ENCODE measurements at places on chromosomes 3 and 15.

DNA sequence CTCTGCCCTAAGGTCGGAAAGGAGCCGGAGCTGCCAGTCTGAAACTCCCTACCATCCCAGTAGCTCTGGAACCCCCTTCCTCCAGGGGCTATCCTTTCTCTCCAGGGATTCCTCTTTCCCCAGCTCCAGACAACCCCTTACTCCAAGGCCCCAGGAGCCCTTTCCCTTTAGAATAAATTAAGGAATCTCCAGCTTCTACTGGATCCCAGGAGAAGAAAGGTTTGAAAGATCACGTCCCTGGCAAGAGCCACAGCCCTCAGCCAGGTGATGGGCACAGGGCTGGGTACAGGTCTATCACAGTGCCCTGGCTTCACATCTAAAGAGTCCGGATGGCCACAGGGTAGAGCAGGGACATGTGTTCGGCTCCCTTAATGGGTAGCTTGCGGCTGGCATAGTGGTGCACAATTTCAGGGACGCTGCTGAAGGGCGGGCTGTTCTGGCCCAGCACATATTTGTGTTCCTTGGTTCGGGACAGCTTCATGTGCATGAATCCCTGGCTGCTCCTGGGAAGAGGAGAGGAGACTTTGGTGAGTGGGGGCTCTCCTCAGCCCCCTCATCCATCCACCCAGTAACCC is 20.0 kb downstream of the SHF start:
- DNase-seq: no peak

DNA sequence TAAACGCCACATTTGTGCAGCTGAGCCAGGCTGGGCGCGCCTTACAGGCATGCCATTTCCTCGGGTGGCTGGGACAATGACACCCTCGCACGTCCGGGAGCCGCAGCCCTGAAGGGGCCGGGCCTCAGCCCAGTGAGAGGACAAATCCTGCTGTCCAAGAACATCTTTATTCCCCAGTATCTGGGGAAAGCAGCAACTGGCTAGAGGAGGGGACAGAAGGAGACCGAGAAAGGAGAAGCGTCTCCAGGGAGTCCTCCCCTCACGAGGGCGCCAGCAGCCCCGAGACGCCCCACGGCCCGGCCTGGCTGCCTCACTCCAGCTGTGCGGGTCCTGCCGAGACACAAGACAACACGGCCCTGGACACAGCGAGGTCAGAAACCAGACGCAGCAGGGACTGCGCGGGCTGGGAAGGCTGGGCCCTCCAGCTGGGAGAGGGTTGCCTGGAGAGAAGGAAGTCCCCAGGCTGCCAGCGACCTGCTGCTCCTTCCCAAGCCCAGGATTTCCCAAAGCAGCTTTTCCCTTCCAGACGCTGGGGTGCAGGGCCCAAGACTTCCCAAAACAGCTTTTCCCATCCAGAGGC is 130.2 kb downstream of the CHSY1 start:
- DNase-seq: peak; percentile 47

GRCh38 chr15:80660119-80660518 is 35.0 kb upstream of the ABHD17C start:
- no peak for DNase-seq

DNA sequence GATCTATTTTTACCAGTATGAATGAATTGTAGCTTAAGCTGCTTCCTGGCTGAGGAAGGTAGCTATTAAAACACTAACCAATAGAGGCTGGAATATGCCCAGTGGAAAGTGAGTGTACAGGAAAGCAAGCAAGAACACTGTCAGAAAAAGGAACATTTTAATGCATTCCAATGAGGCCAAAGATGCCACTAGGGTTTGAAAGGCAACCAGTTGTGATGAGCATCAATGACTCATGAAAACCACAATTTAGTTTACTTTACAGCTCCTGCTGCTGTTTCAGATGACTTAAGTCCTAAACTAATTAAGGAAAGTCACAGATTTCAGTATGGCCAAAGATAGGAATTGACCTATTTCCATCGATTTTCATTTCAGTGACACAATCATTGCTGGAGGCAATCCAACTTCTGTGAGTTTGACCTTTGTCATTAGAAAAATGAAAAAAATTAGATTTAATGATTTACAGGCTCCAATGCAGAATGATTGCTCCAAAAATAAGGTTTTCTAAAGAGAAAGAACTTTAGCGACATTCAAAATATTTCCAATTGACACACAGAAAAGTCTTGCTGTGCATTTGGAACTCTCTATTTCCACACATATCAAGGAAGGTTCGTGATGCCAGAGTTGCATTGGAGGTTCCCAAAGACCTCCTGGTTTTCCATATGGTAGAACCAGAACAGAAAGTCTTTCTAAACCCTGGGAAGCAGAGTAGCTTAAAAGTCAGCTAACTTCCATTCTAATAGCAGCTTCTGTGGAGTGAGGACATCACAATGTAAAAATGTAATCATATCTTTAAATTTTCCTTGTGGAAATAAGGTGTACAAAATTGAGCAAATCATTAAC is 103.0 kb downstream of the SUCNR1 start:
- DNase-seq: no peak

DNA sequence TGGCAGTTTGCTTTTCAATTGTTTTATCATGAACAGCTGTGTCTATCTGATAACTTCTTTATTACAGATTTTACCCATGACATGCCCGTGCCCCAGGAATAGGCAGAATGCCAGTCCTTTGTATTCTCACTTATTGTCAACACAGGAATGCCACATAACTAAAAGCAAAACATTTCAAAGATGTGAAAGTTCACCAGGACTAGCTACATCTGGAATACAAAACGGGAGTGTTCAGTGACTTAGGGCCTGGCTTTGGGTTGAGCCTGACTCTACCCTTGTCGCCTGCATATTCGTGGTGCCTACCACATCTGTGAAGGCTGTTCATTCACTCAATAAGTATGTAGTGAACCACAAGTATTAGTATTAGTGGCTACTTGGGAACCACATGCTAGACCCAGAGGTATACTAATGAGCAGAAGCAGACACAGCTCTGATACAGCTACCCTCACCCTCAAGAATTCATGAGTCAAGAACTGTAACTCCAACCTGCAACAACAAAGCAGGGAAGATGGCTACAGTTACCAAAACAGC is 2.9 kb downstream of the TNFSF10 start:
- no peak for DNase-seq

DNA sequence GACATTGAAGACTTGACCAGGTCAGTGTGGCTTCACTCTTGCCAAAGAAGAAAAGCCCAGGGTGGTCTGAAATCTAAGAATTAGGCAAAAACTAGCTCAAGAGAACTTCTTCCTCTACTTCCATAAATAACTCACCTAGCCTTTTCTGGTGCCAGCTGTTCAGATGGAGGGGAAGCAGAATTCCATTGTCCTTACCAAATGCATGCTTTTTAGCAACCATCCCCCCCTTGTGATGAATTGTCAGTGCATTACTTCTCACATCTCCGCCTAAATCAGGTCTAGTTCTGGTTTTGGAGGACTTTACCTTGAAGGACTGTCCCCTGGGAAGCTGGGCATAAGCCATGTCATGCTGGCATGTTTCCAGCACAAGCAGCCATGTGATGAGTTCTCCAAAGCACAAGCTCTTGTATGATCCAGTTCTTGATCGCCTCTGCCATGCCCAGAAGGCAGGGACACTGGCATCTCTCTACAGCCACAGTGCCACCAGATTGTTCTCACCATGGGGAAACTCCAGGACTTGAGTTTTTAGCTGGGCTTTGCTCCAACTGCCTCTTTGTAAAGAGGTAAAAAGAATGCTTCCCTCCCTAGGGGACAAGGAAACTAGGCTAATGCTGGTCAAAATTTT is 96.4 kb upstream of the IL12A start:
- no peak for DNase-seq

- DNase-seq: no peak
Measured at GRCh38 chr3:40980467-40980866, 218.8 kb upstream of the CTNNB1 start.
